ENCODE measurements at places on chromosomes 1 and 21.

DNA sequence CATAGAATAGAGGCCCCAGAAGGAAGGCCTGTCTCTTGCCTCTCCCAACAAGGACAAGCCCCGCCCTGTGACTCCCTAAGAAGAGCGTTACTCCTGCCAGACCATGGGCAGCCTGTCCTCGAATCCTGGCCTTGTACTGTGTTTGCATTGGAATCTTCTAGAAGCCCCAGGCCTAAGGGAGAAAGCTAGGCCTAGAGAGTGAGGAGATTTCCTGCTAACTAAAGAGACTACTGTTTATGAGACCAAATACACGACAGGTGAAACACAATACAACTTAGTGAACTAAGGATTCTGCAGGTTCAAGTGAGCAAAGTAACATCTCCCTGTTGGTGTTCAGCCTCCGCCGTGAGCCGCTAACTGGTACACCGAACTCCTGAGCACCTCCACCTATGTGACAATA lies 62.7 kb downstream of the SYF2 start:
- no peak for DNase-seq

DNA sequence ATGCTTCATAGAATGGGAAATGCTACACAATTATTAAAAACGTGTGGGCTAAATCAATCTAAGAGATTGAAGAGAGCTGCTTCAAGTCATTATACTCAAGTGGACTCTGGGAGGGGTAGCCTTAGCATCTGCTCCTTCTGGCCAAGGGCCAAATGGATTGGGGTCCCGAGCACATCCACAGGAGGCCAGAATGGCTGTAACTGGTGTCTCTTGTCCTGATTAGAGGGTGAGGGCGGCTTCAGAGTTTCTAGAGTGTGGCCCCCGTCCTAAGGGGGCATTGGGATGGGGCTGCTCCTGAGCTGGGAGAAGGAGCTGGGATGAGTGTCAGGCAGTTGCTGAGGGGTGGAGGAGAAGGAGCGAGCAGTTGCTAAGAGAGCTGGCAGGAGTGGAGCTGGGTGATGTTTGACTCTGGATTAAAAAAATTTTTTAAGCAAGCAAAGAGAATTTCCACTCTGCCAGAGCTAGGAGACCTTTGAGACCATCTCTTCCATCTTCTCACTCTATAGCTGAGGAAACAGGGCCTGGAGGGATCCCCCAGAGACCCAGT lies 71.3 kb upstream of the TLR5 start:
- no peak for DNase-seq

GRCh38 chr1:216183454-216183853 lies 239.8 kb downstream of the USH2A start:
- DNase-seq, result no peak

GRCh38 chr1:68329096-68329835 lies 96.9 kb upstream of the WLS start:
- DNase-seq, result no peak

DNA sequence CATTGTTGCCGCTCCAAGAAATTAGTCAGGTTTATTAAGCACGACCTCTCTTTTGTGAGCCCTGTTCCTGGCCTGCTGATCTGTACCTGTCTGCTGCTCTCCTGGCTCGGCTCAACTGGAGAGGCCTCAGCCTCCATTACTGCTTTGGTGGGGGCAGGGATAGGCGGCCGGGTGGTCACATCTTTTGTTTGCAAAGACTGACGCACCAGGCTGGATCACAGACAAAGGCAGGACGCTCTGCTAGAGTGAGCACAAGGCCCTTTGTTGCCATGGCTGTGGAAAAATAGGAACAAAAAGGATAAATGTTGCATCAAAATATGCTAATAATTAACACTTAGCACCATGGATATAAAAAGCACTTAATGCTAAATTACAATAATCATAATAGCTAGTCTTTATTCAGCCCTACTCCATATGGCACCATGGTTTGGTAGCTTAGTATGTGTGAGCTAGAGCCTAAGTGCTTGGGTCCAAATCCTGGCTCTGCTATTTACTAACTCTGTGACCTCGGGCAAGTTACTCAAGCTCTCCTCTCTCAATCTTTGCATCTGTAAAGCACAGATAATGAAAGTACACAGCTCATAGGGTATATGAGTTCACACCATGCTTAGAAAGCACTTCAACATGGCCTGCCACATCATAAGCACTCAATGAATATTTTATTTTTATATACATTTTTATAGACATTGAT lies 28.9 kb upstream of the HPDL start:
- DNase-seq, result no peak

GRCh38 chr1:96400089-96400488 lies 321.5 kb upstream of the PTBP2 start:
- no peak for DNase-seq

Measured in iPS-NIHi11 (cell line).